ENCODE measurements at places on chromosomes 2 and 18.
A peak's percentile ranks its signal among the peaks of the same experiment; 100 is the strongest.

- DNase-seq: peak; percentile 71
These were observed 150.7 kb upstream of the SLC14A2 start for GRCh38 chr18:45464619-45465018.

DNA sequence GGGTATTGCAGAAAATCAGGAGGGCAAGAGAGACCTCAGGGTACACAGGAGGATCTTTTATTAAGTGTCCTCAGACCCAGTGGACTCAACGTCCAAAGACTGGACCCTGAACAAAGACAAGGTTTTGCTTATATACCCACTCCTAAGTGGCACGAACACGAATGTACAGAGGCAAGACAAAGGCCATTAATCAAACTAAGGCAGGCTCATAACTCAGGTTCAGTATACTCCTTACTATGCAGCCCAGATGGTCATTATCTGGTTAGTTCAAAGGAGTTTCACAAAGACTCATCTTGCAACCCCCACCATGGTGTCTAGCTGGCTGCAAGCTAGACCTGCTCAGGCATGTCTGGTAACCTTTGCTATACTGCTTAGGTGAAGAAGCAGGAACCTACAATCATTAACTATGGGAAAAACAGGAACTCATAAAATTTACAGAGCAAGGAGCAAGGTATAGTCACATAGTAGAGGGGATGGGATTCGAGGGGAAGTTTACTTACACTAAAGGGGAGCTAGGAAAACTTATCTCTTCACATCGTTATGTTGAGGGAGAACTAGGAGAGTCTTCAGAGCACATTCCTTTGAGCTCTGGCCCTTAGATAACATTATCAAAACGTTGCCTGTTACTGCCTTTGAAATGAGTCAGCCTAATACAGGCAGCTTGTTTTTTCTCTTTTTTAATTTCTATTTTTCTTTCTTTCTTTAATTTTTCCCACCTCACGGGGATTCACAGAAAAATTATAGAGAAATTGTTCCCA lies 33.9 kb downstream of the SLC4A3 start:
- DNase-seq: no peak

GRCh38 chr18:48991676-48992075 lies 40.9 kb upstream of the SMAD7 start:
- no peak for DNase-seq

DNA sequence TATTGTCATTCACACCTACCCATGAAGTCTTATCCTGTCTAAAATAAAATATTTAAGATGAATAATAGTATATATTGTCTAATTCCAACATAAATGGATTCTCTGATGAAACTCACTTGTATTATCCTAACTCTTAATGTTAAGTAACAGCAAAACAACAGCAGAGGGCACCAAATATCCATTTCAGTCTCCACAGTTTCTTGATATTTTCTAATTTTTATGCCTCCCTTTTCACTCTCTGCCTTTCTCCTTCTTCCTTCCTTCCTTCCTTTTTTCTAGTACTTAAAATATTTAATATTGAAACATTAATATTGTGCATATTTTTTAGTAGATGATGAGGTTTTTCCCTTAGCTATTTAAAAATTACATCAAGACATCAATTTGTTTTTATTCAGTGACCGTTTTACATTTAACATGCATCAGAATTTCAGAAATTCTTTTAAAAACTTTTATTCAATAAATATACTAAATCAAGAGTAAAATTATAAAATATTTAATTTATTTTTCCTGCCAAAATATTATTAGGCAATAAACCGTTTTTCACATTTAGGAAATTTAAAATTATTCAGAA lies 97.6 kb downstream of the WDR7 start:
- DNase-seq: peak; percentile 43

DNA sequence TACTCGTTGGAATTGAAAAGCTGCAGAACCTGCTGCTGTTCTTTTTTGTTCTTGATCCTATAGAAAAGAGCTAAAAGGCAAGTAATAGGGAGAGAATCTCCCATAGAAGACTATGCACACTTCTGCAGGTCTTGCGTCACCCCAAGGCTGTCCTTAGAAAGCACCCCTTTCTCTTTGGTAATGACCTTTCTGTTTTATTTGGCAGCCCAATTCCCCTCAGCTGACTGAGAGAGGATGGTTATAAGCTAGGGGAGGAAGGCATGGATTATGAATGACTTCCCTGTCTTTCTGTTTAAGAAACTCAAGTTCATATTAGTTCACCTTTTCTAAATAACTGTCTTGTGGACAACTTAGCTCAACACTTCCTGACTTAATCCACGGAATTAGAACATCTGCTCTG lies 122.9 kb downstream of the TXNL1 start:
- no peak for DNase-seq

GRCh38 chr2:149383340-149383739 lies 53.0 kb downstream of the LYPD6 start:
- DNase-seq: no peak

- peak; percentile 68 for DNase-seq
These were observed 36.0 kb upstream of the STAT1 start for GRCh38 chr2:191049728-191050639.

DNA sequence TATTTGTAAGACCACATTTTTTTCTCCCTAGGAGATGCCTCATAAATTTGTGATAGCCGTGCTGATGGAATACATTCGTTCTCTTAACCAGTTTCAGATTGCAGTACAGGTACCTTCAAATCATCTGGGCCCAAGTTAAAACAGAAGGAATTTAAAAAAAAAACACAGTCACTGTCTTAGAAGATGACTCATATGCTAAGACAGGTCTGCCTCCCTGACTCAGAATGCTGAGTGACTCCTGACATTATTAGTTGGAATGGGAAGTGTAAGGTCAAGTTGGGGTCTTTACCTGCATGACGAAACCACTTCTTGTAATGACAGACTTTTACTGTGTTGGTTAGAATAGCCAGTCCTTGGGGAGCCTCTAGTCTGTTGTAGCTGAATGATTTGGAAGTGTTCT lies 26.3 kb downstream of the RMC1 start:
- no peak for DNase-seq

- no peak for DNase-seq
These were observed 46.4 kb downstream of the MTA3 start for GRCh38 chr2:42614838-42615237.

- no peak for DNase-seq
These were observed 186.3 kb downstream of the SLC8A1 start for GRCh38 chr2:40265602-40266001.

GRCh38 chr18:50079571-50080295 lies 115.2 kb downstream of the MYO5B start:
- peak; percentile 73 for DNase-seq

DNA sequence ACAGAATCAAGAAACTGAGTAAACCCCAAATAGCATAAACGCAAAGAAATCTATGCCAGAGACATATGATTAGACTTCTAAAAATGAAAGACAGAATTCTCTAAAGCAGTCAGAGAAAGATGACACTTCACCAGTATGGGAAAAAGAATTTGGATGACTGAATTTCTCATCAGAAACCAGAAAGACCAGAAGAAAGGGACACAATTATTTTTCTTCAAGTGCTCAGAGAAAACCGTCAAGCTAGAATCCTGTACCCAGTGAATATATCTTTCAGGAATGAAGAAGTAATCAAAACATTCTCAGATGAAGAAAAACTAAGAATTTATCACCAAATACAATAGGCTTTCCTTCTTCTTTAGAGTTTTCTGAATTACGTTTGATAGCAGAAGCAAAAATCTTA lies 14.2 kb upstream of the ESPNL start:
- no peak for DNase-seq

- no peak for DNase-seq
These were observed 129.7 kb downstream of the WDSUB1 start for GRCh38 chr2:159156834-159157233.

GRCh38 chr2:32274289-32274688 lies 3.4 kb upstream of the YIPF4 start:
- no peak for DNase-seq

DNA sequence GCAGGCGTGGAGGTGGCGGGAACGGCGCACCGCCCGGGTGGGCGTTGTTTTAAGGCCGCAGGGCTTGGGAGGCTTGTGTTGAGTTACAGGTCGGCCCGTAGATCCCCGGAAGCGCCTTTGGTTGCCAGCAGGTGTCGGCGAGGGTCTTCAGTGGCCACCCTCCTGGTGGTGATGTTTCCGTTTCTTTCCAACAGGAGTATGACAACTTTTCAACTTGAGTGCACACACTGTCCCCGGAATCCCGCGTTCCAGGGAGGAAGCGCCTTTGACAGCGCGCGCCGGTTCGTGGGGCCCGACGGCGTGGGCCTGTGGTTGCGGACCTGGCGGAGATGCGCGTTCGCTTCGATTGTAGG lies 1.0 kb upstream of the HDAC4 start:
- peak; percentile 73 for DNase-seq

GRCh38 chr2:8004250-8004681 lies 677.6 kb upstream of the ID2 start:
- DNase-seq: peak; percentile 55

GRCh38 chr2:152563764-152564163 lies 153.5 kb downstream of the PRPF40A start:
- DNase-seq: no peak

DNA sequence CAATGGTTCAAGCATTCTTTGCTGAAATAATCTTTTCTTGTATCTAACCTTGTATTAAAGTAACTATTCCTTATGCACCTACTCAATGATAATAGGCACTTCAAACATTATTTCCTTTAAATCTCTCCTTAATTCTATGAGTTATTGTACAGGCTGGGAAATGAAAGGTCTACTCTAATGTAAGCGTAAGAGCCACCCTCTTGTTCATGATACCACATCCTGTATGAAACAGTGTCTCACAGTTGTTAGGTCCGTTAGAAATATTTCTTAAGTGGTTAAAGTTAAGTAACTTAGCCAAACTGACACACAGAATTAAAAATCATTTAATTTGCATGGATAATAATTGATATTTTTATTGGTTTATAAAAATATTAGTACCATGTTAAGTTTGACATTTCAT lies 162.5 kb upstream of the RPRM start:
- DNase-seq: no peak

DNA sequence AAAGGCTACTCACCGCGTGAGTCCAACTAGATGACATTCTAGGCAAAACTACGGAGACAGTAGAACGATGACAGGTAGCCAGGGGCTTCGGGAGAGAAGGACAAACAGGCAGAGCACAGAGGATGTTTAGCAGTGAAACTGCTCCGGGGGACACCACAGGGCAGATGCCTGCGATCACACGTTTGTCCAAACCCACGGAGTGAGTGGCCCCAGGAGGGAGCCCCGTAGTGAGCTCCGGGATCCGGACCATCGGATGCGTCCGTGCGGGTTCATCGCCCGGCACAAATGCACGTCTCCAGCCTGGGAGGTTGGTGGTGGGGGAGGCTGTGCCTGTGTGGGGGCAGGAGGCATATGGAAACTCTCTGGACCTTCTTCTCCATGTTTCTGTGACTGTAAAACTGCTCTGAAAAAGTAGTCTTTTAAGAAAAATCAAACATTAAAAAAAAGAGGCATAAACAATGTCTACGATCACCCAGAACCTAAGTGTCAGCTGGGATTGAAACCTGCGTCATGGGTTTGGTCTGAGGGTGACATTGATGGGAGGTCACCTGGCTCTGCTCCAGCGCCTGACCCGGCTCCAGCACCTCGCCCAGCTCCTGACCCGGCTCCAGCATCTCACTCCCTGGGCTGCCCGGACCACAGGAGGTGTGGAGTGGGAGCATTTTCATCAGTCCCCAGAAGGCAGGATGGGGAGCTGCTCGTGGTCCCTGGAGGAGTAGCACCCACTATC lies 83.0 kb upstream of the CTDP1 start:
- no peak for DNase-seq

DNA sequence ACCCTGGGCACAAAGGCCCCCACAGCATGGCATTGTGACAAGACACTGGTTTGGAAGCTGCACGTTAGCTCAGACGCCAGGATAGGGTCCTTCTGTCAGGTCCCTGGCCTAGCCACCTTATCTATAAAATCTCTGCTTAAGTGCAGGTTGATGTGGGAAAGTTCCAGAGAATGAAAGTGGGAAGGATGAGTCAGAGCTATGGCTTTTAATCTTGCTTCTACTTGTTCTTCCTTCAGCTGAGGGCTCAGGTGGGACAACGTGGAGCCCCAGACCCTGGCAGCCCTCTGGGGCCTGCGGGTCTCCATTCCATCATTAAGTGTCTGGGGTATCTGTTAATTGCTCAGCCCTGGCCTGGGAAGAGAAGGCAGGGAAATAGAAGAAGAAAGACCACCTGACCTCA lies 64.5 kb downstream of the CELF4 start:
- DNase-seq: no peak

GRCh38 chr2:177970670-177971454 lies 101.7 kb downstream of the PDE11A start:
- DNase-seq: no peak

GRCh38 chr2:217216982-217217381 lies 357.1 kb upstream of the TNP1 start:
- DNase-seq: no peak

- no peak for DNase-seq
These were observed 443.9 kb downstream of the PID1 start for GRCh38 chr2:228827056-228827700.

GRCh38 chr18:47287911-47288585 lies 36.6 kb upstream of the SKOR2 start:
- DNase-seq: no peak

DNA sequence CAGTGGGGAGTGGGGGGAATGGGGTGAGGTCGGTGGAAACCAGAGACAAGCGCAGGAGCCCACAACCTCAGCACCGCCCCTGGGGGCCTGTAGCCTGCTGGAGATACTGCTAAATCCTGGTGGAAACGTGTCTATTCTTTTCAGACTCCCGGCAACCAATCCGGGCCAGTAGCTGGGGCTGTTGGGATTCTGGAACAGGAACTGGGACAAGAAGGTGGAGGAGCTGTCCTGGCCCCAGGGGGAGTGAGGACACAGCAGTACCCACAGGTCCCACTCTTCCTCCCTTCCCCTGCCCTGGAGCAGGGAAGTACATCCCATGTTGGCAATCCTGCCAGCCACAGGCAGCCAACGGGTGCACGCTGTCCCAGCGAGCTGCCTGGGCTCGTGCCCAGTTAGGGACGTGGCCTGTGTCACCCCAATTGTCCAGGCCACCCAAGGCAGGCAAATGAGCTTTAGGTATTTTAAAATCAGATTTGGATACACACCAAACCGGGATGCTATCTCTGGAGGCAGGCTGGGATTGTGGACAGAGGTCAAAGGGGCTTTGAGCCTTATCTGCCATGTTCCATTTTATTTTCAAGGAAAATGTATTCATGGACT lies 51.8 kb downstream of the HS1BP3 start:
- no peak for DNase-seq

GRCh38 chr2:124165698-124166097 lies 140.6 kb downstream of the CNTNAP5 start:
- no peak for DNase-seq

DNA sequence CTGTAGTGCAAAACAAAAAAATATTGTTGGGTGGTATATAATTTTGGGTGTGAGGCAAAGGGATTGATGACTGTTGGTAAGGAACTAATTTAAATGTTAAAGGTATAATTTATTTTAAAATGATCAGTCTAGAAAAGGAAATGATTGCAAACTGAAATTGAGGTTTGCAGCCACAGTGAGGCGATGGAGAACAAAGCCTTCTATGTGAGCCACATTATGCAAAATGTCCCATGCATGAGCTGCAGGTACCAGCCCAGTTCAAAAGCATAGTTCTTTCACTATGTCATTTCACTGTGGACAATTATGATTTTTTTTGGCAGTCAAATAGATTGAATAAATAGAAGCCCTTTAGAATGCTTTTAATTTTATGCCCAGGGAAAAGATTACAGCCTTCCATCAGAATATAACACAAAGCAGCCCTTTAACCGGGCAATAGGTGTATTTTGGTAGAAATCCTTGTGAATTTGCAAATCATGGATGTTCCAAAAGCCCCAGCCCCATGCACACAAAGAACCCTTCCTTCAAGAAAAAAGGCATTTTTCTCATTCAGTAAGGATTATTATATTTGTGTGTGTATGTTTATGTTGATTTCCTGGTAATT lies 1.7 kb downstream of the MAP2 start:
- peak; percentile 68 for DNase-seq
